Common myeloid progenitor, CD34-positive (primary cell): ENCODE measurements at places on chromosomes 2 and 18.

- DNase-seq: no peak
Measured at GRCh38 chr2:189161894-189162293, 17.7 kb downstream of the COL5A2 start.

DNA sequence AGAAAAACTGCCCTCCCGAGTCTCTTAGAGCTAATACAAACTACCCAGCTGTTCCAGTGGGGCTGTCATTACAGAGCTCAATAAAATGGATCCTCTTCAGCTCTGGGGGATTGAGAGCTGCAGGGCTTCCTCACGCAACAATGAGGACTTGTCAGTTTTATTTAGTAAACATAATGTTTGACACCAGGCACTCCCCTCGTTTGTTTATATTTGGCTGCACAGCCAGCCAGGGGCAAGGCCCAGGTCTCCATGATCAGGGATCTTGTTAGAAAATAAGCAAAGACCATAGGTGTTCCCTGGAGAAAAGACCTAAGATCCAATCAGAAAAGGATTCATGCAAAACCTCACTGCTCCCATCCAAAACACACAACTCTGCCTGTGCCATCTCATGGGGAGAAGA, 158.2 kb downstream of the C1D start:
- no peak for DNase-seq

DNA sequence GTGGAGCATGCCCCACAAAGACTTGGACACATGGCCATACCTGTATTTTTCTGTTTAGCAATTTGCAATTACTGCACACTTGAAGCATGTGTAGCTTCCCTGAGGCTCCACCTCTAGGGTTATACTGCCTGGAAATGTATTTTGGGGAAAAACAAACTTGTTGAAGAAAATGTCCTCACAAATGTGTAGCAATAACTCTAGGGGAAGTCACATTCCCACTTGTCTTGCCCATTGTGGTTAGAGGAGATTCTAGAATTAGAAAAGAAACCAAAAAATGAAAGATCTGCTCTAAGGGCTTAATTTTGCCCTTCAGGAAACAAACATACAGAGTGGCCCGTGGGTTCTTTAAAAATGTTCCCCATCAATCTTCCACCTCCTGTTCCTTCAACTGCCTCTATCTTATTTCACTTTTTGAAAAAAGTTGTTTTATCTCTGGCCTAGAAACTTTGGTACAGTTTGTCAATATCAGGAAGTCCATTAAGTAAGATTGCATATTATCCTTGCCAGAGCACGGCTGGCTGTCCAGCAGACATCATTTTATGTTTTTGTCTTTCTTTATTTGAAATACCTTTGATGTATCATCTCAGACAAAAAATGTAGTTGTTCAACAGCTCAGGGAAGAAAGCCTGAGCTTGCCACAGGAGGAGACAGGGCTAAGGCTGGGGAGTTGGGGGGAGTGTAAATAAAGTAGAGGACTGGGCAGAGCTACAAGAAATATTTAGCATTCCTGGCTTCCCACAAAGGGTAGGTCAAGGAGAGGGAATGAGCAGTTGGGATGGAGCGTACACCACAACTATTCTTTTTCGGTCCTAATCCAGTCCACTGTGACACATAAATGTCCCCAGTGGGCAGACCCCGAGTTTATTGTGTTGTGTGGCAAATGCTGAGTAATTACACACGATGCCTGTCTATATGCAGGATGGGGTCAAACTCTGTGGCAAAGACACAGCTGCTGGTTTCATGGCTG, 96.8 kb upstream of the CDC42EP3 start:
- DNase-seq: peak; percentile 10

DNA sequence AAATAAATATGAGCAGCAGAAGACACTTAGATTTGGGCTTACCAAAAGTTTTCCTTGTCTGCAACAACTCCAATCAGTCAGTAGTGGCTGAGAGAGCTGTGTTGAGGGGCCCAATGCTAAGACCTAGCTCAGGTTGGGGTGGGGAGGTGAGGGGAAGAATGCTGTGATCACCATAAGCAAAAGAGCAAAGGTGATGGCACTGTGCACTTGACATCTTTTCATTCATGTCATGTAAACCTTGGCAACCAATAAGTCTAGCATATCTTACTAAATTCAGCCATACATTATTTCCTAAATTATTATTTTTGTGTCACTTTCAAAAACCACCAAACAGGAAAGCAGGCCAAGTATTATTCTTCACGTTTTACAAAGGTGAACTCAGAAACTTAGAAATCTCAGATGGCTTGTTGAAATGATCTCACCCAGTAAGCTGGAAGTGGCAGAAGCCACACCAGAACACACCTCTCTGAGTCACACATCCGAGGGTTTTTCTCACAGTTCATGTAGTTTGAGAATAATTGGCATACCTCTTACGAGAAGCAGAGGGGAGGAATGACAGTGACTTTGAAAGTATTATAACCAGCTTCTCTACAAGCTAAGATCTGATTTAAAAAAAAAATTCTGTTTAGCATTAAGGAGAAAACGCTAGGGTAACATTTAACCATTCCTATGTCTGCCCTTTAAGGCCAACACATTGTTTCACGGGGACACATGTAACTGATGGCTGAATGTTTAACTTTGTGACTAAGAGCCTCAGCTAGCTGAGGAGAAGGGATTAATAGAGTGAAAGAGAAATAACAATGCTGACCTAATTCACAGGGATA, 43.3 kb upstream of the SETBP1 start:
- DNase-seq: peak; percentile 19

- DNase-seq: no peak
Measured at GRCh38 chr2:112256654-112257053, 1.8 kb upstream of the ZC3H8 start.

DNA sequence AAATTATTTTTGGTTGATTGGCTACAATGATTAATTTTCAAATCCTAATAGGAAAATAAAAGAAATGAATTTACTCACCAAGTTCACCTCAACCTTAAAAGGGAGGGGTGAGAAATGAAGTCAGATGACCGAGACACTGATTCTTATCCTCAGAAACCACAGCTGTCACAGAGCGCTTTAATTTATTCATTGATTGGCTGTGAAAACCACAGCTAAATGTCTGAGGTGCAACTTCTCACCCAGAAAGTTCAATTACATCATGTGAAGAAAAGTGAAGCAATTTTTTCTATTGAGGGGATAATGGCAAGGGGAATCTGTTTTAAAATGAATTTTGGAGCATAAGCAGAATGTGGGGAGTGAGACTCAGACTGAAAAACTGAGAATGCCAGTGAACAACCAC, 128.4 kb downstream of the RNF152 start:
- peak; percentile 53 for DNase-seq

DNA sequence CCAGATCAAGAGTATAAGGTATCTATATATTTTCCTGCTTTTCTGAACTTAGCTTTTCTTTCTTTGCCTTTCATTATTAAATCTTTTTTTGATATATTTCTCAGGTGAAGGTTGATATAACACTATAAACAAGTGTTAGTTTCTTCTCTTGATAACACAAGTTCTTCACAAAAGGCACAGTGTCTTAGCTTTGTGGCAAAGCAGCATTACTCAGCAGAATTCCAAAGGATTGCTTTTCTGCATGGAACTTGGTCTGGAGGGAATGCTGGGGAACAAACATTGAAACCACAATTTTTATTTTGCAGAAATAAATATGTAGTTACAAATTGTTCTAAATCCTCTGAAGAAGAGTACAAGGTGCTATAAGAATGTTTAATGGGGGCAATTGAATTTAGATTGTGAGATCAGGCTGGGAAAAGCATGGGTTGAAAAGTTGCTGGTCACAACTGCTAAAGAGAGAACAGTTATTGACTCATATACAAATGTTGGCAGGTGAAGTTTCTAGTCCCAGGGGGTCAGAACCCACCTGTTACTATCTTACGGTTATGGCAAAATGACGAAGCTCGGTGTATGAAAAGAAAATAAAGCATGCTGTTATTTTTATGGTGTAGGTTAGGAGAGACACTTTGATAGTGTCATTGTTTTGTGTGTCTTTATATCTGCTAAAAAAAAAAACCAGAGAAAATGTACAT, 68.2 kb downstream of the UBR3 start:
- no peak for DNase-seq

- DNase-seq: no peak
Measured at GRCh38 chr2:83725735-83726134, 733.3 kb downstream of the SUCLG1 start.

GRCh38 chr18:10258836-10259474, 195.5 kb upstream of the APCDD1 start:
- DNase-seq: no peak

- DNase-seq: no peak
Measured at GRCh38 chr18:6950641-6951040, 167.0 kb downstream of the LAMA1 start.

DNA sequence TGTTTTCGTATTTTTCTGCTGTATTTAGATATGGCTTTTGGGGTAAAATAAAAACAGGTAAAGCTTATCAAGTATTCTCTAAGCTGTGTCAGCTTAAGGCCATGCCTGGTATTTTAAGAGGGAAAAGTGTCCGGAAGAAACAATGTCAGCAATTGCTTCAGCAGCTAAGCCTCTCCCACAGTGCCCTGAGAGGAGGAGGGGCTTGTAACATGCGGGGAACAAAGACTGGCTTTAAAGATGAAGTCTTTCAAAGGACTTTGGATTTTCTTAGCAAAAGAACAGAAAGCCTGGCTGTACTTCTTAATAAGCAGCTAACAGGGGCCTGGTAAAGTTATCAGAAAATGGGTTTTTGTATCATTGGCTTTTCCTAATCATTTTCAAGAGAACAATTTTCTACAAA, 102.8 kb downstream of the PXDN start:
- no peak for DNase-seq

DNA sequence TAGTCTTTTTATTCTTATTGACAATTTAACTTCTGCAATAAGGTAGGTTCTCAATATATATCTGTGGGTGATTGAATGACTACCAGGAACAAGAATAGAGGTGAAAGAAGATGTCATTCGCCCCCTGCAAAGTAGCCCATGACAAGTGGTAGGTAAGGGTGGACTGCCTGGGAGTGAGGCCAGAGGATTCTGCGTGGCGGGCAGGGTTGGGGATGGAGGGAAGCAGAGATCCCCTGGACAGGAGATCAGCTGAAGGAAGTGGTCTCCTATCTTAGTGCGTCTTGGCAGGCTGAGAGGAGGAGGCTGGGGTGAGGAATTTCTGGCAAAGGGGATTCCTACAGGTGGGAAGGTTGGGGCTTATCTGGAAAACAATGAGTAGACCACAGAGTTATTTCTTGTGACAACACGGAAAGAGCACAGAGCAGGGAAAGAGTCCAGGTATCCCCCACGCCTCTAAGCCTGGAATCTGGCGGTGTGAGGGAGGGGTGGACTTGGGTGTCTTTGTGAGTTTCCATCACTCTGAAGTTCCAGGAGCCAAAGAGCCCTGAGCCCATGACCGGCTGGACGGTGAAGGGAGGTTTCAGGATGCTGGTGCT, 21.5 kb upstream of the MYCN start:
- DNase-seq: no peak

DNA sequence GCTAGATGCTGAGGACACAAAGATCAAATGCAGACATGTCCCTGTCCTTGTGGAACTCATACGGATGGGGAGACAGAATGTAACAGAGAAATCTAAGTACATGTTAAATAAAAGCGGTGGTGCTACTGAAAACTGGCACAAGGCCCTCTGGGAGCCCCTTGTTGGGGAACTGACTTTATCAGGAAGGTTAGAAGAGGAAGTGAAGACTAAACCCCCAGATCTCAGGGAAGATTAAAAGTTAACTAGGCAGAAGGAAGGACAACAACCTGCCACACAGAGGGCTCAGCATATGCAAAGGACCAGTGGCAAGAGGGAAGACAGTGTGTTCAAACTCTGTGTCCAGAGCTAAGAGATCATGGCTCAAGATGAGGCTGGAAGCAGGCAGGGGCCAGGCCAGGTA, 4.8 kb downstream of the CACNB4 start:
- DNase-seq: peak; percentile 19

GRCh38 chr2:180907731-180908130, 72.7 kb upstream of the UBE2E3 start:
- DNase-seq: no peak

DNA sequence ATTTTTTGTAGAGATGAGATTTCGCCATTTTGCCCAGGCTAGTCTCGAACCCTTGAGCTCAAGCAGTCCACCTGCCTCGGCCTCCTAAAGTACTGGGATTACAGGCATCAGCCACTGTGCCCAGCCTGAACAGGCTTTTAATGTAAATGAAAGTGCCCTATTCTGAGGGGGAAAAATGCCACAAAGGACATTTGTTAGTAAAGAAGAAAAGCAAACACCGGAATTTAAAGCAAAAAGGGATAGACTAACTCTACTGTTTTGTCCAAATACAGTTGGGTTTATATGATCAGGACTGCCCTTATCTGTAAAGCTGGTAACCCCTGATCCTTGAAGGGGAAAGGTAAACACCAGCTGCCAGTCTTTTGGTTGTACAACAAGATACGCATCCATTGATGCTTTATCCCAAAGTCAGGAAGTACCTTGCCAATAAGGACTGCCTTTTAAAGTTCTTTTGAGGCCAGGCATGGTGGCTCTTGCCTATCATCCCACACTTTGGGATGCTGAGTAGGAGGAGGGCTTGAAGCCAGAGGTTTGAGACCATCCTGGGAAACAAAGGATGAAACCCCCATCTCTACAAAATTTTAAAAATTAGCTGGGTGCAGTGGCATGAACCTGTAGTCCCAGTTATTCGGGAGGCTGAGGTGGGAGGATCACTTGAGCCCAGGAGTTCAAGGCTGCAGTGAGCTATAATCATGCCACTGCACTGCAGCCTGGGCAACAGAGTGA, 13.1 kb downstream of the CLEC4F start:
- no peak for DNase-seq

GRCh38 chr18:56696966-56697365, 45.8 kb downstream of the WDR7 start:
- DNase-seq: no peak

DNA sequence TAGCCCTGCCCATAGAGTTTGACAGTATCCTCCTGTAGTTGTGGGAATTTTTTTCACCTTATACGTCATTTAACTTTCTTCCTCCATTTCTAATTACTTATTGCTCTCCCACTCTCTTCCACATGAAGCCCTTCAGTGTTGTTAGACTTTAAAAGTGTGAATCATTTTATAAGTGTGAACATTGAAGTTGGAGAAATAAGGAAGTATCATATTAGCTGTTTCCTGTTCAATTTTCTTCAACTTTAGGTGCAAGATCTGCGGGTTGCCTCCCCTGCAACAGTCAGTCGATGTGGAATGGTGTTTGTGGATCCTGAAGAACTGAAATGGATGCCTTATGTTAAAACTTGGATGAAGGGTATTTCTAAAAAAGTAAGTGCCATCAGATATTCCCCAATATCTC, 138.1 kb downstream of the DNAH6 start:
- peak; percentile 1 for DNase-seq

DNA sequence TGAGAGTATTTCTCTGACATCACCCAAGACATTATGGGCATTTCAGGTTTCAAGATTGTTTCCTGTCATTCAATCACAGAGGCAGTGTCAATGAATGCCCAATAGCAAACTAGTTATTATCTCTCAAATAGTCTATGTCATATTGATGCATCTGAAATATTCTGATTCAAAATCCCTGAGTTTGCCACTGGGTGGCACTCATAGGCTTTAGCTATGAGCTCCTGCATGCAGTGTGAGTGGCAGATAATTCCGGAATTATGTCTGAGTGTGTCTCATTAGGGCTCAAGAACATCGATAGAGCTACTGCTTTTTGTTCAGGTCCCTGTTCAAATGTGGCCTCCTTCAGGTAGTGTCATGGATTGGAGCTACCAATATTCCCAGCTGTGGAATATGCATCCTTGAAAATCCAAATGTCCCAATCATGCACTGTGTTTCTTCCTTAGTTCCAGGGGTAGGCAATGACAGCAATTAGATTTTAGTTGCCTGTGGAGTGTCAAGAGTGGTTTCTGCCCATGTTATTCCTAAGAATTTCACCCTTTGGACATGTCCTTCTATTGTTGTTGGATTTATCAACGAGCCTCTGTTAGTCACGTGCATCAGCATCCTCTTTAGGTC, 7.8 kb upstream of the OR6B3 start:
- DNase-seq: peak; percentile 66

GRCh38 chr2:73103018-73103542, 9.7 kb downstream of the RAB11FIP5 start:
- DNase-seq: peak; percentile 63
